ENCODE measurements at places on chromosomes 13 and 19.
A peak's percentile ranks its signal among the peaks of the same experiment; 100 is the strongest.

DNA sequence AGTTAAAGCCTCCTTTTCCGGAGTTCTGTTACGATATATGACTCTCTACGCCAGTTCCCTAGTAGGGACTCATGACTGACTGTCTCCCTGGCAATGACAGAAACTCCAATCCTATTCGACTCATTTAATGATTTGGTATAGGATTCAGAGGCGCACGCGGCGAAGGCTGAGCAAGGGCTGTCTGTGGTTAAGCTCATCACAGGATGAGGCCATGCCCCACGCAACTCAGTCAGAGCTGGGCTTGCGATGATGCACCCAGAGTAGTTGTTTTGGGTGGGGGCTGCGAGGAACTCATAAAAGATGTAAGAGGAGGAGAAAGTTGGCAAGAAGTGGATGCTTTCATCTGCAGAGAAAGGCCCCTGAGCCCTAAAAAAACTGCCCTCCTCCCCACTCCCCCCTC lies 468 bp upstream of the SERTM1 start:
- DNase-seq, result no peak

- DNase-seq, result no peak
Observed at GRCh38 chr19:456547-457110, 4.2 kb downstream of the SHC2 start.

GRCh38 chr13:44237276-44237767 lies 136.3 kb upstream of the SERP2 start:
- peak; percentile 33 for DNase-seq

- no peak for DNase-seq
Observed at GRCh38 chr13:79709471-79709870, 228.5 kb downstream of the NDFIP2 start.

GRCh38 chr13:77751513-77752456 lies 54.3 kb downstream of the SLAIN1 start:
- DNase-seq, result peak; percentile 30

DNA sequence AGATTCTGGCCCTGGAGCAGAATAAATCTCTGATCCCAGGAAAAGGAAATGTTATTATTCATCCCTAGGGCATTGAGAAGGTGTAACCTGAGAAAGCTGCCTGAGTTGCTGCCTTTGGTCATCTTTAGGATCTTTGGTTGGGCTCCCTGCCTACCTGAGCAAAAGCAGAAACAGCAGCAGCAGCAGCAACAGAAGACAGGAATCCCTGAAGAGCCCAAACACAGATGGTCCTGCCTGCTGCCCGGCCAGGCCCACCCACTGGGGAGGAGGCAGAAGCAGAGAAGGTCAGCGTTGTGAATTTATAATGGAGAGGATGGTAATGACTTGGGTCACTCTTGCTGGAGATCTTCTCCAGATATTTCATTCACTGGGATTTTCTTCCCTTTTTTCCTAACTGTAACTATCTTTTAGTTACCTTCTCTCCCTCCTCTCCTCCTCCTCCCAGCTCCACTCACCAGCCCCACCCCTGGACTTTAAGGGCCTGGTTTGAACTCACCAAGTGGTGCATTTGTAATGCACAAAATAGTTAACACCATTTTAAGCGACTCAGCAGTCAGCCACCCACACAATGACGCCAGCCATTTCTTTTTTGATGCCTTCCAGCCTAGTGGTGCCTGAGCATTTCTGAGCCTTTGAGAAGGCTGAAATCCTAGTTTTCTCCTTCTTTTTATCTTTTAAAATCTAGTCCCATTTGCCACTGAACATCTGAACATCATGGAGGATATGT lies 91.7 kb downstream of the HSPH1 start:
- no peak for DNase-seq

DNA sequence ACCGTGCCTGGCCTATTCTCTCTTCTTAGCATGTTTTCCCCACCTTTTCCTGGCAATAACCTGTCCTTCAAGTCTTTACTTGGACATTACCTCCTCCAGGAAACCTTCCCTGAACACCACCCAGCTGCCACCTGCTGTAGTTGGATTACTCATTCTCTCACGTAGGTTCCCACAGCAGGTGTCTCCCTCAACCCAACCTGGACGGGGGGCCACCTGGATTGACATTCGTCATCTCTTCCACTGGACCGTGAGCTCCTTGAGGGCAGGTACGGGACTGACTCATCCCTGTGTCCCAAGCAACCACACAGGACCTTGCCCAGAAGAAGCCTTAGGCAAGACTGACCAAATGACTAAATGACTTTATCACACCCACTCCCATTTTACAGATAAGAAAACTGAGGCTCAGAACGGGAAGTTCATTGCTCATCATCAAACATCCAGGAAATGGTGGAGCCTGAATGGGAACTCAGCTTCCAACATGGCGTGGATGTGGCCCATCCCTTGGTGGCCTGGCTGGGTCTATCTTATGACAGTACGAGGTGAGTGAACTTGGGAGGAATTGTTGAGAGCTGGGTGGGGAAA lies 3.5 kb upstream of the KLK6 start:
- no peak for DNase-seq

DNA sequence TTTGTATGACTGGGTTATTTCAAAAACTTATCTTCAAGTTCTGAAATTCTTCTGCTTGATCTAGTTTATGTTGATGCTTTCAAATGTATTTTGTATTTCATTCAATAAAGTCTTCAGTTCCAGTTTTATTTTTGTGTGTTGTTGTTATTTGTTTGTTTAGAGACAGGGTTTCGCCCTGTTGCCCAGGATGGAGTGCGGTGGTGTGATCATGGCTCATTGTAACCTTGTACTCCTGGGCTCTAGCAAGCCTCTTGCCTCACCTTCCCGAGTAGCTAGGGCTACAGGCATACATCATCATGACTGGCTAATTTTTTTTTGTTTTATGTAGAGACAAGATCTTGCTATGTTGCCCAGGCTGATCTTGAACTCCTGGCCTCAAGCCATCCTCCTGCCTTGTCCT lies 40.3 kb upstream of the ARHGEF7 start:
- no peak for DNase-seq

GRCh38 chr13:94033098-94033497 lies 446.4 kb downstream of the DCT start:
- DNase-seq, result no peak

- DNase-seq, result no peak
Observed at GRCh38 chr19:30062065-30062906, 120.2 kb downstream of the URI1 start.

GRCh38 chr13:48251611-48252081 lies 18.6 kb downstream of the ITM2B start:
- no peak for DNase-seq

GRCh38 chr19:22335716-22336115 lies 49.5 kb downstream of the ZNF729 start:
- no peak for DNase-seq

DNA sequence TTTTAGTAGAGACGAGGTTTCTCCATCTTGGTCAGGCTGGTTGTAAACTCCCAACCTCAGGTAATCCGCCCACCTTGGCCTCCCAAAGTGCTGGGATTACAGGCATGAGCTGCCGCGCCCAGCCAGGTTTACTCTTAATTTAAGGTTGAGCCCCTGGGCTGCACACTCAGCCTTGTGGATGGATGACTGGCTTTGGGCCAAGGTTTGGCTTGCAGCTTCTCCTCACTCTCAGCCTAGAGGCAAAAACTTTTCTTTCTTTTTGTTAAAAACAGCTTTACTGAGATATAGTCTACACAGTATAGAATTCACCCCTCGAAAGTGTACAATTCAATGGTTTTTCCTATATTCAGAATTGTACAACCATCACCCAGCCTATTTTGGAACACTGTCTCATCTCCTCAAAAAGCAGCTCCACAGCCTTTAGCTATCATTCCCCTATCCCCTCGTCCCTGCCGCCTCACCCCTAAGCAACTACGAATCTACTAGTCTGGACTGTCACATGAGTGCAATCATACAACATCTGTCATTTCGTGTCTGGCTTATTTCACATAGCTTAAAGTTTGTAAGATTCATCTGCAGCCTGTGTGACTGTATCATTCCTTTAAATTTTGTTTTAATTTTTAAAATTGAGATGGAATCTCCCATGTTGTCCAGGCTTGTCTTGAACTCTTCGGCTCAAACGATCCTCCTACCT lies 14.5 kb upstream of the TSPAN16 start:
- DNase-seq, result no peak

DNA sequence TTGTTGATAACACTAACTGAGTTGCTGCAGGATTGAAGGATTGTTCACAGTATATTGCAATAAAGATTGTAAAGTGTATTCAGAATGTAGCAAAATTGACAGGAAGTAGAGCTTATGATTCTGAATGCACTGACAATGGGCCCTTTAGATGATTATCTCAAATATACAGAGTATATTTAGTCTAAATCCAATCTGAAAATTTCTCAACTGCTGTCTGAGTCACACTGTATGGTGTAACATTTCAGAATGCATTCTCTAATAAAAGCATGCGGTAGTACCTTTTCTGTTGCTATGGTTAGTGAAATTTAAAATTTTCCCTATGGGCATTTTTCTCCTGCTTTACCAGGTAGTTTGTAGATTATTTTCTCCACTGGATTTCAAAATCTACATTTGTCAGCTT lies 365.2 kb downstream of the PCDH17 start:
- DNase-seq, result no peak

DNA sequence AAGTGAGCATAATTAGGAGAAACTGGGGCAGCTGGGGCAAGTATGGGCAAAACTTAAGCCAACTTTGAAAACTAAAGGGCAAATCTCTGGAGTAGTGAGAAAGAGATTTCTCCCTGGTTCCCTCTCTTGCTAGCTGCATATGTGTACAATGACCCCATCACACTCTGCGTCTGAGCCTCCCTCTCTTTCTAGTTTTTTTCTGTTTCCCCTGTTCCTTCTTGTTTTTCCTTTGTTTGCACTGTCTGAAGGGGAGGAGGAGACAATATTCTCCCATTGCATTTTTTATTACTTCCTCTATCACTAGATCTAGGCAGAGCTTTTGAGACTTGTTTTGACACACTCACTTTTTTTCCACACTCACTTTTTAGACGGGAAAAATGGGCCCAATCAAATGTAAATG lies 11.2 kb upstream of the CLDN10 start:
- no peak for DNase-seq

GRCh38 chr19:40335855-40336600 lies 12.2 kb downstream of the C19orf47 start:
- no peak for DNase-seq

GRCh38 chr13:111034811-111035210 lies 80.3 kb upstream of the ARHGEF7 start:
- no peak for DNase-seq

- no peak for DNase-seq
Observed at GRCh38 chr19:43329989-43330388, 23.5 kb upstream of the CD177 start.

- DNase-seq, result no peak
Observed at GRCh38 chr13:84903391-84903790, 895.8 kb downstream of the SLITRK6 start.

DNA sequence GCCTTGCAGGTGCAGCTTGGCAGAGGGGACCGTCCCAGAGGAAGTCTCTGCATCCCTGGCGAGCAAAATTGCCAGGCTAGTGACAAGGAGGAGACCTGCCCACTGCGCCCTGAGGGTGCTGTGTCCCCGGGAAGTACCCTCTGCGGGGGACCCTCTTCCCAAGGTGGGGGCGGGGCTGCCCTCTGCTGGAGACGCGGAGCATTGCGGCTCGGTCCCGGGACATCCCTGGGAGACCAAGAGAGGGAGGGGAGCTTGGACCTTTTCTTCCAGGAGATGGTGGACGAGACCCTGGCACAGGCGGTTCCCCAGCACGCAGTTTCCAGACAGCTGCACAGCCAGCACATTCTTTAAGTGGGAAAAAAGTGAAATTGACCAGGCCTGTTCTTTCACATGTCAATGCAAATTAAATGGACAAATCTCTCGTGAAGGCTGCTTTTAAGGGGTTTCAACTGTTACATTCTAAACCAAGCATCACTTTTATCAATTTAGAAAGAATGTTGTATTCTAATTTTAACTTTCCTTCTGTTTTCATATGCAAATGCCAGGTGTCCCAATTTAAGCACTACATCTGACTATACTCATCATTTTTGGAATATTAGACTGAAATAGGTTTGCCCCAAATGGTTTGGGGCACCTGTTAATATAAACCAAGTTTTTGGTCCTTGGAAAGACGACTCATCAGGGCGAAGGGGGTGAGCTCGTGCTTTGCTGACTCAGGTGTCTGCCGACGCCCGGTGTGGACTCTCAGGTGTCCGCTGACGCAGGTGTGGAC lies 60.7 kb downstream of the MCF2L start:
- DNase-seq, result peak; percentile 38

GRCh38 chr19:29079356-29080032 lies 133.5 kb downstream of the UQCRFS1 start:
- DNase-seq, result no peak

- no peak for DNase-seq
Observed at GRCh38 chr13:94247890-94248289, 231.6 kb downstream of the DCT start.

DNA sequence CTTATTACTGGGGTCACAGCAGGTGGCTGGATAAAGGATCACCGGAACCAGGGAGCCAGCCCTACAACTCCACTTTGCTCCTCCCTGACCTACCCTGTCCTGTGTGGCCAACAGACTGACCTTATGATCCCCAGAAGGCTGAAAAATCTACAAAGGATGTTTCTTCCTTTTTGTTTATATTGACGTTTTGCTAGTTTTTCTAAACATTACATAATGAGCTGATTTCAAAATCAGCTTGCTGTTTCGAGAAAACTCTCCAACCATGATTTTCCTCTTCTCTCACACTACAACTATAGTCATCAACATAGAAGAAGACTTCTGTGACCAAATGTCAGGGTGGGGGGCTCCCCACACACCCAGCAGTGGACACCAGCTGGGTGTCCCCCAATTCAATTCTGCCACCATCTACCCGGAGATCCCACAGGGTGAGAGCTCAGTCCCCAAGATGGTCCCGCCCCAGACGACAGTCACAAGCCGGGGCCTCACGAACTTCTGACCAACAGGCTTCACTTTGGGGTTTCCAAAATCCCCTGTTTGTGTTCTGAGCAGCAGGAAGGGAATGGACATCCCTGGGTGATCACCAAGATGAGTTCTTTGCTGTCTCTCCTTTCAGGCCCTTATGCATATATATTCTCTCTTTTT lies 35.0 kb downstream of the ZNF536 start:
- DNase-seq, result no peak

- DNase-seq, result no peak
Observed at GRCh38 chr19:46756544-46756888, 10.3 kb upstream of the STRN4 start.

GRCh38 chr13:44902738-44903137 lies 86.5 kb downstream of the NUFIP1 start:
- no peak for DNase-seq

DNA sequence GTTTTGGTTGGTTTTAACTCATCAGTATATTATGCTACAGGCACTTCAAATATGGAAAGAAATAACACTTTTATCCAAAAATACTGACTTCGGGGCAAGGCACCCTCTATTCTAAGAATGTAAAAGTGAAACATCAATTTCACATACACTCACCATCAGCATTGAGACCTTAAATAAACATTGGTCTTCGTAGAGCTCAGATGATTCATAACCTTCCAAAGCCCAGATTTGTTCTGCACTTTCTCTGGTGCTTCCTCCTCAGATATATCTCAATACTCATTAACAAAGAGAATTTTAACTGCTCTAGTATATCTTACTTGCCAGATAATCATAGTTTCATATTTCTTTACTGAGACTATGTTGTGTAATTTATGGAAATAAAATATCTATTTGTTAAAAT lies 794.3 kb downstream of the LIG4 start:
- DNase-seq, result no peak

Data from stimulated activated CD4-positive, alpha-beta T cell treated with anti-CD3 and anti-CD28 coated beads, Interleukin-1b, Interleukin-23, amount 100 ng/mL, for 48 hours (primary cell).